ENCODE measurements at places on chromosomes 12 and 14. TPM values are rescaled to one million over a fixed set of nuclear protein-coding genes. Genes with fewer than 3 reads are reported as not detected.

GRCh38 chr14:24310646-24311604, at the start of gene LTB4R:
TSS of gene LTB4R (plus strand) at chr14:24311502. CDS start at chr14:24315652, 4,150 bp downstream.
- DNase-seq, result peak; percentile 88

DNA sequence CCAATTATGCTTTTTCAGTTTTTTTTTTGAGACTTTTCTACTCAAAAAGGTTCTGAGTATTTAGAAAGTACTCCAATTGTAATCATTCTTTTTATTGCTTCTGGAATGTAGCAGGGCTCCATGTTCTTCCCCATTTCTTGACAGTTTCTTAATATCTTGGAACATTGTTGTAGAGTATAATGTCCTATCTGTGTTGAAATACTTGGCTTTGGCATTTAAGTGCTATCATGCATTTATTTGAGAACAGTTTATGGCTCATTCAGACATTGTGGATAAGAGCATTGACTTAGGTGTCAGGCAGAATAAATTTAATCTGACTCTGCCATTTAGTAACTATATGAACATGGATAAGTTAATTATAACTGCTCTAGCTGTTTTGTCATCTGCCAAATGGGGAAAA, 28.3 kb downstream of the ADIPOR2 start:
- no peak for DNase-seq

- no peak for DNase-seq
Measured at GRCh38 chr12:101832030-101832429, 1.3 kb upstream of the GNPTAB start.

GALNT16 gene
- 1.8 TPM for total RNA-seq

LTBR gene
- 135 TPM for total RNA-seq
